ENCODE measurements at places on chromosomes 2 and 18. TPM values are rescaled to one million over a fixed set of nuclear protein-coding genes. Genes with fewer than 3 reads are reported as not detected.

- DNase-seq: no peak
These were observed 888.4 kb downstream of the TSN start for GRCh38 chr2:122643725-122644329.

DNA sequence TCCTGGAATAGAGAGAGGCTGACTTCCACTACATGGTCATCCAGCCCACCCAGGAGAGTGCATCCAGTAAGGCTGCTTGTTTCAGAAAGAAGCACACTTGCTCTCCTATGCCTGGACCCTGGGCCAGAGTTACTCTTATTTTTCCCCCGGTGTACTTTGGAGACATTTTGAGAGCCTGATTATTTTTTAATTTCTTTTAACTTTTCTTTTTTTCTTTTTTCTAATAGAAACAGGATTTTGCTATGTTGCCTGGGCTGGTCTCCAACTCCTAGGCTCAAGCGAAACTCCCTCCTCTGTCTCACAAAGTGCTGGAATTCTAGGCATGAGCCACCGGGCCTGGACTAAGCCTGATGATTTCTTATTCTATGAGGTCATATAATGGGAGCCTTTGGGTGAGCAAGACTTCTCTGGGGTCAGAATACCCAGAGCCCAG, 62.2 kb downstream of the RPL37A start:
- no peak for DNase-seq

- DNase-seq: no peak
These were observed 398.8 kb upstream of the TMEFF2 start for GRCh38 chr2:192593561-192593960.

- DNase-seq: no peak
These were observed 182.3 kb upstream of the FN1 start for GRCh38 chr2:215618145-215618544.

GRCh38 chr2:119753041-119753929, 6.4 kb upstream of the PTPN4 start:
- DNase-seq: no peak

DNA sequence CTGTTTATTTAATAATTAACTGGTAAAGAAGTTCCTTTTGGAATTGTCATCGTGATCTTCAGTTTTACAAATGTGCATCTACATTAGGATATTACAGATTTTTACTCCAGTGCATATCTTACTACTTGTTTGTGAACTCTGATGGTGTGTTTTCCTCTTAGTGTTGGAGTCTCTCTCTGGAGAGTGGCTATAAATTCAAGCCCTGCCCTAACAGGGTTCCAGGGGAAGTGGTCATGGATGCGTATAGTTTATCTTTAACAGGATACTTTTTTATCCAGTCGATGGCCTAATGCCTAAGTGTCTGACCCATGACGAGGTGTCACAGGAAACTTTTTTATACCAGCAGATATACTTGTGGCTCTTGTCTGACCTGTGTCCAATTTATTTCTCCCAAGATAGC, 75.4 kb downstream of the CHN1 start:
- DNase-seq: no peak

DNA sequence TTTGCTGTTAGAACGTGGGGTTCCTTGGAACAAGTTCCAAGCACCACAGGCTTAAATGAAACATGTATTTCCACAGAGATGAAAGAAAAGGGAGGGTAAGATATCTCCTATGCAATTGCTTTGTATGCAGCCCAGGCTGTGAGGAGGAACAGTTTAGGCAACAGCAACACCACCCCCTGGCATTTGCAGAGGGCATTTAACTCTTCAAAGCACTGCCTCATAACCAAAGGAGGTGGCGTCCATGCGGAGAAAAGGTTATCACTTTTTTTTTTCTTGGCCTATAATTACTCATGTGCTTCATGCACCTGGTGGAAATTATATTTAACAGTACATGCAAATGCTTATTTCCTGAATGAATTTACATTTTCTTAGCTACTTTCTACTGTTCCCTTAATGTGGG, 286.0 kb downstream of the LPIN1 start:
- DNase-seq: no peak

DNA sequence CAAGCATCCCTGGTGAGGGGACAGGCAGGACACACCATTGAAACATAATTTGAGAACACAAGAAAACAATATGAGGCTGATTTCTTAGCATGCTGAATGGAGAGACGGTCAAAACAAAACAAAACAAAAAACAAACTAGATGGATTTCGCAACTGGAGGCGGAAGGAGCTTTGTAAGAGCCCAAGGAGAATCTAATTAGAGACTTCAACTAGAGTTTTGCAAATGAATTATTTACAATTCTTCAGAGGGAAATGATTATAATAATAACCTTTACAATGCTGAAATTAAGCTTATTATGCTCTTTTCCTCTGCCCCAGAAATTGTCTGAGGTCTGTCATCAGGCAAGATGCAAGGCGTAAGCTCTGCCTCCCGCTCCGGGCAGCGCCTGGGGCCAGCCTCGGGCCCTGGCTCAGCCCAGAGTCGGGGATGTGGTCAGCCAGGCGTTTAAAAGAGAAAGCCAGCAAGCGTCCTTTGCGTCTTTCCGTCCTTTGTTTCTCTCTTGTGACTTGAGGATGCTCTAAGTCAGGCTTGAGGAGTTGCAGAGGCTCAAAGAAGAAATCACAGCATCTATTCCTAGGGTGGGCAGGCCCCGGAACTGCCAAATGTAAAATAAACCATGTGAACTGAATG, 139.6 kb downstream of the TWIST2 start:
- DNase-seq: no peak

GRCh38 chr2:118773826-118774225, 73.6 kb downstream of the EN1 start:
- no peak for DNase-seq

- DNase-seq: no peak
These were observed 57.3 kb upstream of the FAM117B start for GRCh38 chr2:202577250-202578183.

DNA sequence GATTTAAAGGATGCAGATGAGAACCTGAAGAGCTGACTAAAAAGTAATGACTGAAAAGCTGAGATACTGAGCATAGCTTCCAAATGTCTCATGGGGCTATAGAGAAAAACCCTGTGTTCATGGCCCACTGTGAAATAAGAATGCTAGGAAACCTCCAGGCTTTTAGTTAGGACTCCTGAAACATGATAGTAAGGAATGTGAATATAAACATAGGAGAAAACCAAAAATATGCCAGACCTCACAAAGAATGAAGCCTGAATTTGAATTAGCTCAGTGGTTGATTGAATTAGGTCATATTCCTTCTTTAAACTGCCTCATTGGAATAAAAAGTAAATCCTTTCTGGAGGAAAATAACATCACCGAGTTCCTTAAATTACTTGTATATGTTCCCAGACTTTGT, 194.5 kb upstream of the NXPH2 start:
- no peak for DNase-seq

GRCh38 chr2:43288417-43289305, 62.3 kb upstream of the ZFP36L2 start:
- DNase-seq: no peak

- no peak for DNase-seq
These were observed 63.7 kb downstream of the COL4A3 start for GRCh38 chr2:227228061-227228667.

- no peak for DNase-seq
These were observed 18.3 kb upstream of the ICOS start for GRCh38 chr2:203918264-203918663.

DNA sequence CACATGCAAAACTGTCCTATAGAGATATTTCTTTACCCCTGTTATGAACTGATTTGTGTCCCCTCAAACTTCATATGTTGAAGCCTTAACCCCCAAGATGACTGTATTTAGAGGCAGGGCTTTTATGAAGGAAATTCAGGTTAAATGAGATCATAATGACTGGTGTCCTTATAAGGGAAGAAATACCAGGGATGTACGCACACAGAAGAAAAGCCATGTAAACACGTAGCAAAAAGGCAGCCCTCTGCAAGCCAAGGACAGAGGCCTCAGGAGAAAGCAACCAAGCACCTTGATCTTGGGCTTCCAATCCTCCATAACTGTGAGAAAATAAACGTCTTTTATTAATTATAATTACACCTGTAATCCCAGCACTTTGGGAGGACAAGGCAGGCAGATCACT, 101.3 kb upstream of the NDUFV2 start:
- DNase-seq: no peak

- no peak for DNase-seq
These were observed 162.3 kb downstream of the PHLPP1 start for GRCh38 chr18:62877411-62878221.

DNA sequence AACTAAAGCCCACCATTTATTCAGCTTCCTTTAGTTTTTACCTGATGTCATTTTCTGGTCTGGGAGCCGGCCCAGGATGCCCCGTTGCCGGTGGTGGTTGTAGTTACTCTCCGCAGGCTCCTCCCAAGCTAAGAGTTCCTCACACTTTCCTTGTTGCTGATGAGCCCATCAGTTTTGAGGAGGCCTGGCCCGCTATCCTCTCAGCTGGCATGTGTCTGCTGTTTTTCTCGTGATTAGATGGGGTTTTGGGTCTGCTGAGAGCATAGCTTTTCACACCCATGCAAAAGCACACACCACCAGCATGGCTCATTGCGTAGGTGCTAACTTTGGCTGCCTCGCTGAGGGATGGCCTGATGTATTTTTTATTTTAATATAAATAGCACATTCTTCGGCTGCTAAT, 72.1 kb downstream of the PSMG2 start:
- DNase-seq: no peak

- no peak for DNase-seq
These were observed 177.6 kb downstream of the ZNF407 start for GRCh38 chr18:74775239-74775638.

GRCh38 chr18:25446972-25447371, 95.0 kb upstream of the ZNF521 start:
- no peak for DNase-seq

The HMSD gene
- total RNA-seq: not detected

The GDF7 gene
- 0.46 TPM for total RNA-seq

The ASTL gene
- total RNA-seq: not detected

The GNAL gene
- total RNA-seq: 5.1 TPM

The HK2 gene
- 5.4 TPM for total RNA-seq

The XIRP2 gene
- total RNA-seq: 298 TPM

The CAPN14 gene
- total RNA-seq: 0.35 TPM

The TUBA3E gene
- 80.0 TPM for total RNA-seq

The FIGN gene
- 16.7 TPM for total RNA-seq

The ABCA12 gene
- not detected for total RNA-seq

The DCDC2C gene
- total RNA-seq: not detected

The CNGA3 gene
- not detected for total RNA-seq

Data from Right ventricle myocardium inferior (tissue), 1 donor.